Brain microvascular endothelial cell (primary cell): ENCODE measurements at places on chromosomes 5 and 9.

DNA sequence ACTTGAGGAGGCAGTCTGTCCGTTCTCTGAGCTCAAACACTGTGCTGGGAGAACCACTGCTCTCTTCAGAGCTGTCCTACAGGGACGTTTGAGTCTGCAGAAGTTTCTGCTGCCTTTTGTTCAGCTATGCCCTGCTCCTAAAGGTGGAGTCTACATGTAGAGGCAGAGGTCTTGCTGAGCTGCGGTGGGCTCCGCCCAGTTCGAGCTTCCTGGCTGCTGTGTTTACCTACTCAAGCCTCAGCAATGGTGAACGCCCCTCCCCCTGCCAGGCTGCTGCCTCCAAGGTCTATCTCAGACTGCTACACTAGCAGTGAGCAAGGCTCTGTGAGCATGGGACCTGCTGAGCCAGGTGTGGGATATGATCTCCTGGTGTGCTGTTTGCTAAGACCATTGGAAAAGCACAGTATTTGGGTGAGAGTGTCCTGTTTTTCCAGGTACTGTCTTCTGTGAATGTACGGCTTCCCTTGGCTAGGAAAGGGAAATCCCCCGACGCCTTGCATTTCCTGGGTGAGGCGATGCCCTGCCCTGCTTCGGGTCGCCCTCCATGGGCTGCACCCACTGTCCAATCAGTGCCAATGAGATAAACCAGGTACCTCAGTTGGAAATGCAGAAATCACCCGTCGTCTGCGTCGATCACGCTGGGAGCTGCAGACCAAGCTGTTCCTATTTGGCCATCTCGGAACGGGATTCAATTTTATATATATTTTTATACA, 58.5 kb downstream of the CNTRL start:
- no peak for DNase-seq

GRCh38 chr9:128643519-128644300, 12.9 kb downstream of the DYNC2I2 start:
- DNase-seq: no peak

DNA sequence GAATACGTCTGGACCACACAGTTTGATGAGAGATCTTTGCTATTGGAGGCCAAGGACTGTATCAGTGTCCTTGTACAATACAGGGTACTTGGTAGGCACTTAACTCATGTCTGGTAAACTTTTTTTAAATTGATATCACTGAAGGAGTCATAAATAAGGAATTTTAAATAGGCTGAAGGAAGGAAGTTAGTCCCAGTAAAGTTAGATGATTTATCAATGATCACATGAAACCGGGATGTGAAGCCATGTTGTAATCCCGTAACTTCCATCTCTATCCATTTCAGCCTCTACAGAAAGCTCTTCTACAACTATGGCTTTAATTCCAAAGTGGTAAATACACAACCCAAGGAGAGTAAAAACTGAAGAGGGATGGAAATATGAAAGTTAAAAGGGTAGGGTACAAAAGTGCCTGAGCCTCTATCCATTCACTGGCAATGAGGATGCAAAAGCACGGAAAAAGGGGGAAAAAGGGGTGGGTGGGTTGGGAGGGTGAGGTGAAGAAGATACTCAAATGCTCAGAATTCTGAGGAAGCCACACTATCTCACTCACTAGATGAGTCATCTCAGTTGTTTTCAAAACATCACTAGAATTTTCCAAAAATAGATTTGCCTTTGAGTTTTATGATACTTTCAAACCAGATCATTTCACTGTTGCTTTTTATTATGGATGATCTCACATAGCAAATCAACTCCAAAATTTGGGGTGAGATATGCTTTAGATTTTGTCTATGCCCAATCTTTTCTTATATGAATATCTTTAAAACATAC, 1053.5 kb downstream of the NR2F1-AS1 start:
- DNase-seq: peak; percentile 16

DNA sequence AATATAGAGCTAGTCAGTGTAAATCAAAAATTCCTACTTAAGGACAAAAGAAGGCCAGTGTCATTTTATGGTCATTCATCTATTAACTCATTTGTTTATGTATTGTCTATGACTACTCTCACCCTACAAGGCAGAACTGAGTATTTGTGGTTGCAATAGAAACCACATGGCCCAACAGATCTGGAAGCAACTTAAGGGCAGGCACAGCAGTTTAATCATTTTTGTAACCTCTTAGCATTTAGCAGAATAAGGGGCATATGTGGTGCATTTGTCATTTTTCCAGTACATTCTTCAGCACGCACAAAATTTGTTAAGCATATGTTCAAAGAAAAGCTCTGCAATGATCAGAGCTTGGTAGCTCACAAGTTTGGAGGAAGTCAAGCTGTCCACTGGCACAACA, 1.1 kb downstream of the FKBP15 start:
- peak; percentile 37 for DNase-seq

- no peak for DNase-seq
Measured at GRCh38 chr5:151178777-151179488, 21.4 kb upstream of the ANXA6 start.

DNA sequence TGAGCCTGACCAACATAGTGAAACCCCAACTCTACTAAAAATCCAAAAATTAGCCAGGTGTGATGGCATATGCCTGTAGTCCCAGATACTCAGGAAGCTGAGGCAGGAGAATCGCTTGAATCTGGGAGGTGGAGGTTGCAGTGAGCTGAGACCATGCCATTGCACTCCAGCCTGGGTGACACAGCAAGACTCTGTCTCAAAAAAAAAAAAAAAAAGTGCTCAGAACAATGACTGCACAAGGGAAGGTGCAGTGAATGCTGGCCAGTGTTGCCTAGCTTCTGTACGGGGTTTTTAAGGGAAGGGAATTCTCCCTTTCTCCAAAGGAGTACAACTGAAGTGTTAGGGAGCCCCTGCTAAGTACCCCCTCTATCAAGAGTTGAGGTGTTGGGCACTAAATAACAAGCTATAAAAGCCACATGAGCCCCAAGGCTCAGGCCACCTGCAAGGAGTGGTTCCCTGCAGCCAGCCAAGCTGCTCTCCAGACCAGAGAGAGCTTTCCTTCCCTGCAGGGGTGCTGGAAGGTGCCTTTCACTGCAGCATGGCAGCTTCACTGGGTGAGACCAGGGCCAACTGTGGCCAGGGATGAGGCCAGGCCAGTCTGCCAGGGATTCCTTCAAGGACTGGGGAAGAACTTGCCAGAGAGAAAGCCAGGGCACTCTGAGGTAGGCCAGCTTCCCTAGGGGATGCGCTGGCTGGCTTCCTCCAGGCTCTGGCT, 14.8 kb downstream of the GADD45G start:
- DNase-seq: no peak

DNA sequence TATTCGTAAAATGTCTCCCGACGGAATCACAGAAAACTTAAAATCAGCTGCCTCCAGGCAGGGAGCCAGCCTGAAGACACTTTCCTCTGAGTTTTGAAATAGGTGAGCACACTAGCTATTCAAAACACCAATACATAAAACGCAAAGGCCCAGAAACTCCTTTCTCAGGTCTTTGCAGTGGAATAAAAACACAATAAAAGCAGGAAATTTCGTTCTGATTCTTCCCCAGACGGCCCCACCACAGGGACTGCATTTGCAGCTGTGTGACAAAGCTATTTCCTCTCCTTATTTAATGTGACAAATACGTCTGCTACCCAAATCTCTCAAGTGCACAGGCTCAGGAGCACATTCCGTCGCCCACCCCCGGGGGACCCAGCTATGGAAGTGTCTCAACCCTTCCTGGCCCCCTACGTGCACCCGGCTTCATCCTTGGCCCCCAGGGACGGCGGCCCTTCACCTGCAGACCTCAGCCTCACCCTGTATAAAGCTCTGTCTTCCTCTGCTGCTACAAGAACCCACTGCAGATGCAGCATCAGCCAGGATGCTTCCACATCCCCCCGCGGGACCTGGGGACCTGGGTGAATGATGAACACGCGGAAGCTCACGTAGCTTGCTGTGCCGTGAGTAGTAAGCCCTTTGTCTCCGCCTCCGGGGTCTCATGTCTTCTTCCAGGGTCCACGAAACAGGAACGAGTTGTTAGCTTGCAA, 24.9 kb downstream of the AHRR start:
- DNase-seq: no peak

DNA sequence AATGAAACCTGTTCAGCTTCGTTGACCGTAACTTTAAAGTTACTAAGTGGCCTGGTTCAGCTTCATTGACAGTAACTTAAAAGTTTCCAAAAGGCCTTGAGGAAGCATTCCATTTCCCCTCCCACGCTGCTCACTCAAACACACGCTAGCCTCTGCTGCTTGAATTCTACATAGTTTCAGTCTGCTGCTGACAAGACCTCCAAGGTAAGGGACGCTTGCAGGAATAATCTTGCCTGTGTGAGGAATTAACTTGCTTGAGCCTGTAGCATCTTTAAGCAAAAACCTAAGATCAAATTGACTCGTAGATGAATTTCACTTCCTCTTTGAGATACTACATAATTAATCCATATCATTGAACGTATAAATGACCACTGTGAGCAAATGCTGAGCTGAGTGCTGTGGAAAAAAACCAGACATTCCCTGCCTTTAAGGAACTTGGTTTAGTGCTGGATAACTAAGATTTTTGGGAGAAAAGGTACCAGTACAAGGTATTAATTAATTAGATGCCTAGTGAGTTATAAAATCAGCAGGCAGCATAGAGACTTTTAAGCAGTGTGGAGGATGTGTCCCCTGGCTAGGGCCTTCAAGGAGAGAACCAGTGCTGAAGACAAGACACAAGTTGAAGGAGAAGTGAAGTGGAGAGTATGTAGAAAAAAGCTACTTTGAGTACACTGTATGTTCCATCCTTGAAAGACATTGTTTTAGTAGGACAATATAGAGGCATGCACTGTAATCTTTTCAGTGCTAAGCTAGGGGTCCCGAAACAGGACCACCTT, 39.2 kb downstream of the GRAMD2B start:
- DNase-seq: no peak

GRCh38 chr9:111983484-111983908, 86.9 kb downstream of the UGCG start:
- DNase-seq: no peak

- DNase-seq: peak; percentile 45
Measured at GRCh38 chr5:109329333-109330237, 80.2 kb downstream of the PJA2 start.

- no peak for DNase-seq
Measured at GRCh38 chr5:80998590-80998979, 38.4 kb downstream of the RASGRF2 start.

GRCh38 chr9:124794902-124795491, 18.1 kb downstream of the OLFML2A start:
- no peak for DNase-seq

- no peak for DNase-seq
Measured at GRCh38 chr5:142935014-142935413, 164.8 kb downstream of the ARHGAP26 start.

DNA sequence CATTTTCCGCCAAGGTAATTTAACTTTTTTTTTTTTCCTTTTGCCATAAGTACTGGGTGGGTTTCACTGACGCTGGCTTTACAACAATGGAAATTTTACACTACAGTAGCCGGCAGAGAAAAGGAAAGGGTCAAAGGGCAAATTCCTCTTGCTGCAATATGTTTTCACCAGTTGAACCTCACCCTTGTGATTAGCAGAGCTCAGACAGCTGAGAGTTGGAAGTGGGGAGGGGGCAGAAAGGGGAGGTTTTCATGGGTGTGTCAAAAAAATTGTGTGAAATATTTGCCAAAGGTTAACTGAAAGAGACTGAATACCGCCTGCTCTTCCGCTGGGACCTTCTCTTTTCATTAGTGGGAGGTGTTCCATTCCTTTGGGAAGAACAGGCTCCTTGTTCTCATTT, 296.9 kb downstream of the ADAMTS6 start:
- no peak for DNase-seq

DNA sequence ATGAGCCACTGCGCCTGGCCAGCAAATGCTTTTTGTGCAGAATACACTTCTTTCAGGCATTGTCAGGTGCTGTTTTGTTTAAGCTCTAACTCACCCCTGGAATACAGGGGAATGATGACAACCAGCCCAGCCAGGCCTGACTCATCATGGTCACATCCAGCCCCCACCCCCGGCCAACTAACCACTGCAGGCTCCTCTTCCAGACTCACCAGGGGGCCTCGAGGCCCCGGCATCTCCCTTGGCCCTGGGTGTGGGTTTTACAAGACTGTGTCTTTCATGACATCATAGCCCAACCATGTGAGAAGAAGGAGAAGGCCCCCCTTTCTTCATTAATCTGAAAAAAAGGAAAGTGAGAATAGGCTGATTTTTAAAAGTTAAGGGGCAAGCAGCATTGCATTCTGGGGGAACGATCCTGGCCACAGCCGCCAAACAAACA, 35.5 kb downstream of the OLFML2A start:
- peak; percentile 100 for DNase-seq
